ENCODE measurements at places on chromosomes 12 and 14.
A peak's percentile ranks its signal among the peaks of the same experiment; 100 is the strongest.

- no peak for DNase-seq
Observed at GRCh38 chr12:125129591-125130255, 64.5 kb downstream of the AACS start.

GRCh38 chr14:59463787-59464485, 1.2 kb downstream of the GPR135 start:
- no peak for DNase-seq

DNA sequence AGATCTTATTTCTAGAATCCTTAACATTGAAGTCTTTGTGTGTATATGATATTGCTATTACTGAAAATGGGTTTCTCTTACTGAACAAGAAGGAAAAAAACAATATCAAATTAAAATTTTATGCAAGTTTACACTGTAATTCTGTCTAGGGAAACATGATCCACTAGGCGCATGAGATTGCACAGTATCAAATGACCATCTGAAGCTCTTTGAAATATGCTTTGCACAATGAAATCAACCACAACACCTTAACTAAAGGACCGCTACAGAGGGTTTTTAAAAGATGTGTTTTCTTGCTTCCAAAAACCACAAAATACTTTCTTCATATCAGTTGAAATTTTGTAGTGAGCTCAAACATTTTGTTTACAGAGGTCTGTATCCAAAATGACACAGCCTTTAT, 15.1 kb upstream of the KERA start:
- DNase-seq, result peak; percentile 39

DNA sequence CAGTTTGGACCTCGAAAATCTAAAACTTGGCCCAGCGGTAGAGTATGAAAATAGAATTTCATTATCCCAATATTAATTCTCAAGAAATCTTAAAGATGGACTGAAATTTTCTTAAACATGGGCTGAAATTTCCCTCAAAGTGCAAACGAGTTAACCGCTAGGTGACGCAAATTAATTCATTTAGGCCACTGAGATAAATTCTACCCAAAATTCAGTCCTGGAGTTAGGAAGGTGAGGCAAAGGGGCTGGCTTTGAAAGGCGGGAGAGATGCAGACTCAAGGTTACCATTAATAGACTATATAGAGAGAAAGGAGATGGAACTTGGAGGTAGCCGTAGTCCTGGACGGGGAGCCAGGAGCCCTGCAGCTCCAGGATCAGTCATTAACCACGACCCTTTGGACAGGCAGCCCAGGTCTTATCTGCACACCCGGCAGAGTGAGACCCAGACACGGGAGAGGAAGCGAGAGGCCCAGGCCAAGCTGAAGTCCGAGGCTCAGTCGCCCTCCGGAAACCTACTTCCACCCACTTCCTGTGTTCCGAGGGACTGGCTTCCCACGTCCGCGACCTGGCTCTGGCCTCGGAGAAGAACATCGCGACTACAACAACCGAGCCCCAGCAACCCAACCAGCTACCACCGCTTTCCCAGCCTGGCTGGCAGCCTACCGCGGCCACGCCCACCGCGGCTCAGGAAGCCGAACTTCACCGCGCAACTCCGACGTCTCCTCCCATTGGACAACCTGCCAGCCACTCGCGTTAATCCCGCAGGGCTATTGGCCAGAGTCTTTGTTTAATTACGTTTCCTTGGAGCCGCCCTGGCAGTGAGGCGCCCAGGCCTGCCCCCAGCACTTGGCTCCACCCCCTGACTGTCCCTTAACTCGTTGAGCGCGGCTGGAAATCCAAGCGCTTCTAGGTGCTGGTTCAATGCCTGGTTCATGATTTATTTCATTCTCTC, at the start of gene EFCAB11:
TSS of gene EFCAB11 (minus strand) at position 661 of the 952 bp plus-strand sequence. CDS start at position 591, 70 bp downstream.
- DNase-seq, result peak; percentile 99

GRCh38 chr12:59055204-59055860, 135.0 kb upstream of the LRIG3 start:
- peak; percentile 90 for DNase-seq

GRCh38 chr12:95303476-95303875, 85.9 kb downstream of the VEZT start:
- DNase-seq, result peak; percentile 62

DNA sequence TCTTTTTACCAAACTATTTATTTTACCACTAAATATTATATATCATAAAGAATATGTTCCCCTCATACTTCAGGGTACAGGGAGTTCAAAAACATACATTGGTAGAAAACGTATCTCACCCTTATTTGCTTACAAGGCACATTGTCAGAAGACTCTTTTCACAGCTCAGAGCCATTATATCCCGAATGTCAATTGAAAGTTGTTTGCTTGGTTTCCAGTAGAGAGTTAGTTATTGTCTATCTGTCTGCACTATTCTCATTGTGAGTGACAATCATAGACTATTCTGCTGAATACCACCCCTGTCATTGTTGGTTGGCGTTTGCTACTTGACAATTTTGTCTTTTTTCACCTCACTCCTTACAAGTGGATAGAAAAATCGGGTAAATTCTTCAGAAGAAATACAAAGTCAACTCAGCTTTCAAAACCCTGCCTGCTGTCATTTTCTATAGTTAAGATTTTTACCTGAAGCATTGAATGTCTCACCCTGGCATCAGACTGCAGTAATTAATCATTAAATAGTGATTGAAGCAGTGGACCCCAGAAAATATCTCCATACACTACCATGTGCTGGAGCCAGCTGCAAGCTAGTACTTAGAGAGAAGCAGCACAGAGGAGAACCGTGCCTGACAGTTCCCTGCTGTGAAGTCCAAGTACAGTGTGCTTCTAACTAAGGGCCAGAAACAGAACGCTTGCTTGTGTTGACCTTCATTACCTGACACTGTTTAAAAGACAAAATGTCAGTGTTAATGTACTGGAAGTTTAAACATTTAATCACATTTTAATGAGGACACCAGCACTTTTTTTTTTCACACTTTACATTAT, 510.6 kb downstream of the RERGL start:
- DNase-seq, result no peak

DNA sequence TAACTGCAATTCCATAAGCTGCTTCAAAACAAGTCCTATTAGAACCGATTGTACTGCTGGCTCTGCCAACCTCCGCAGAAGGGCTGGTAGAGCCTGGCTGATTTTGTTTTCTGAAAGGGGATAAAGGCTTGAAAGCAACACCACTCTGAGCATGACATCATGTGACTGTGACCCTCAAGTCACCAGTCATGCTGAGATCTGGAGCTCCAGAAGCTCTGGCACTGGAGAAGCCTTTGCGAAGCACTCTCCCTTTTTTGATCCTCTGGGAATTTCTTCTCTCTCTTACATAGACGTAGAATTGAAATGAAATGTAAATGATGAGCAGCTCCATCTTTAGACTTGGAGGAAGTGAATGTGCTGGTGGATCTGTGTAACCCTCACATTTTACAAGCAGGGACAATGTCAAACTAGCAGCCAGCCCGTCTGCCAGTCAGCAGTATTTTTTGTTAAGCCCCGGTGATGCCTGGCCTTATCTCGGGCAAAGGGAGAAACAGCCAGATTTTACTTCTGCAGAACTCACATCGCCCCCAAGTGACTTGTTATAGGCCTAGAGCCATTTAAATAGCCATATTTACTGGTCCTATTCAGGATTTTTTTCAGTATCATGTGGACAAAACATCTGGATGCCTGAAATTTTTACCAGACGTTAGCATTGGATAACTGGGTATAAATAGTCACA, 112.1 kb upstream of the NPAS3 start:
- peak; percentile 22 for DNase-seq

- DNase-seq, result no peak
Observed at GRCh38 chr14:100048786-100049185, 16.4 kb upstream of the EVL start.

DNA sequence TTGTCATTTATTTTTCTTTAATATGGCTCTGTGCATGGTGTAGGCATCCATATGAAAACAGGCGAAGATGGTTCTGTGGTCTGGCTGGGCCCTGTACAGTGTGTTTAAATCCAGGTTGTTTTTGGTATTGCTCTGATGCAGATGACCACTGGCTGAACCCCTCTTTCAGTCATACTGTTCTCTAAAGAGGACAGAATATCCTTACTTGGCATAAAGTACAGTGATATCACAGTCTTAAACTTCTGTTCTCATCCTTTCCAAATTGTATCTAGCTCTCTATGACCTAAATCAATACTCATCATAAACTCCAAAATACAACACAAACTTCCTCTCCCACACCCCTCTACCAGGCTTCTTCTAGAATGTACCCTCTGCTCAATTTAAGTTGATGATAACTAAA, 252.7 kb upstream of the FAR2 start:
- DNase-seq, result no peak

- DNase-seq, result no peak
Observed at GRCh38 chr14:24234095-24235005, 1.6 kb downstream of the GMPR2 start.

DNA sequence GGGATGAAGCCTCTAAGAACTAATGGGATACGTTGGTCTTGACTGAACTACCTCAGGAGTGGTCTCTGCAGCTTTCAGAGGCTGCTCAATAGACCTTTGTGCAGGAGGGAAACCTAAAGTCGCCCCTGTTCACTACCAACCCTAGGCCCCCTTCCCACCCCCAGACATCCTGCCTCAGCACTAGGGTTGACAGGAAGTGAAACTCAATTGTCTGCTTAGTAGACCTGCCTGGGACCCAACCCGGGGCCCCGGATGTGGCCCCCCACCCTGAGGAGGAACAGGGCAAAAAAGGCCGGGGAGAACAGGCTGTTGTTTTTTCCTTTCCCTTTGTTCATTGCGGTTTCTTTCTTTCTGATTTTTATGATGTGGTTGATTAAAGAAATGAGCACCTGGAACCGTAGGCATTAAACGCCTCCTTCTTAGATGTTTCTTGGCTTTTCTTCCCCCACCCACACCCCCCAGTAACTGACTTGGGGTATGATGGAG, 1.6 kb upstream of the DGKA start:
- no peak for DNase-seq

- no peak for DNase-seq
Observed at GRCh38 chr12:109308534-109309380, at the start of gene FOXN4. FOXN4 (minus strand) TSS chr12:109309284; CDS start chr12:109308321, 963 bp downstream.
